ENCODE measurements at places on chromosomes 1 and 21.

- no peak for DNase-seq
Observed at GRCh38 chr1:115524236-115524635, 117.5 kb upstream of the VANGL1 start.

- DNase-seq: no peak
Observed at GRCh38 chr1:236112332-236112627, 30.1 kb upstream of the GPR137B start.

DNA sequence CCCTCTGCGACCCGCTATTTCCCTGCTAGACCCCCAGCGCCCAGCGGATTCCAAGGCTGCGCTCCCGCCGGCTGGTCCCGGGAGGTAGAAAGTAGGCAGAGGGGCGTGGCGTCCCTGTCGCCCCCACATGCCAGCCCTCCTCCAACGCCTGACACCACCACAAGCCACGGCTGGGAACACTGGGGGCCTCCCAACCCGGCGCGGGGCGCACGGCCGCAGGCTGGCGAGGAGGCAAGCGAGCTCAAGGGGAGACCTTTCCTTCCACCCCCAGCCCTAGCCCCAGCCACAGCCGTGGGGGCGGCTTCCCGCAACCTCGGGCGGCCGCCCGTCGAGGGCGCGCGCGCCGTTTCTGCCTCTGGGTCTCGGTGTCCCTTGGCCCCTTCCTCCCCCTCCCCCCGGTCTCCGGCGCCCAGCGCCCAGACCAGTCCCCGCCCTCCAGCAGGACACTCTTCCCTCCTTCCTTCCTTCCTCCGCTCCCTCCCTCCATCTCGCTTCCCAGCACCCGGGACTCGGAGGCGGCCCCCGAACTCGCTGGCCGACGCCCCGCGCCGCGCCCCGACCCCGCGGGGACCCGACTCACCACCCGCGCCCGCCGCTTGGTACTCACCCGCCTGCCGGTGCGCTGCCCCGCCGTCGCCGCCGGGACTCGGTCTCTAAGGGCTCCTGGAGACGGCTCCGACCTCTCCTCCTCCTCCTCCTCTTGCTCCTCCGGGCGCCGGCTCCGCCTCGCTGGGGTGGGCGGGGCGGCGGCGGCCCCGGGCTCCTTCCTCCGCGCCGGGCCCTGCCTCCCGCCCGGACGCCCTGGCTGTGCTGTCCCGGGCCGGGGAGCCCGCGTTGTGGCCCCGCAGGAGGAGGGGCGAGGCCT, at the start of gene GNG12:
GNG12 (minus strand) TSS at position 731 of the 865 bp plus-strand sequence. CDS start 125,781 bp downstream, outside the sequence.
- no peak for DNase-seq

- no peak for DNase-seq
Observed at GRCh38 chr1:119651641-119652040, 3.6 kb upstream of the ZNF697 start.

GRCh38 chr1:222769181-222769580, 32.2 kb downstream of the FAM177B start:
- no peak for DNase-seq
